Astrocyte (in vitro differentiated cells and primary cell): ENCODE measurements at places on chromosomes 7 and 10.

- no peak for DNase-seq
Measured at GRCh38 chr7:125568799-125569198, 639.2 kb upstream of the POT1 start.

DNA sequence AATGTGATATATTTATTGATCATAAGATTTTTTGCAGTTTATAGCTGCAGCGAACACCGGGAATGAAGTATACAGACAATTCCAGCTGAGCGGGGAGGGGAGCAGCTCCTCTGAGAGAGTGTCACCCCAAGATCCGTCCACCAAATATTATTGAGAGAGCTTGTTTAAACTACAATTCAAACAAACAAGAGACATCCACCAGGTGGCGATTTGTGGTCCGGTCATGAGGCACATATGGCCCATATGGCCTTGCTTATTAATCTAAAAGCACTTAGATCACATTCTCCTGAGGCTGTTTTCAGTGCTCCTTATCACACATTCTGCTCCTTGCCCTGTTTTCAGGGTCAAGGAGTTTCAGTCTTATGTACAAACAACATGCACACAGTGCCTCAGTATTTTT is 83.1 kb downstream of the THSD7A start:
- no peak for DNase-seq

GRCh38 chr10:23341004-23341403 is 3.6 kb downstream of the C10orf67 start:
- no peak for DNase-seq

- peak; percentile 70 for DNase-seq
Measured at GRCh38 chr10:68135362-68135761, 26.1 kb downstream of the MYPN start.

DNA sequence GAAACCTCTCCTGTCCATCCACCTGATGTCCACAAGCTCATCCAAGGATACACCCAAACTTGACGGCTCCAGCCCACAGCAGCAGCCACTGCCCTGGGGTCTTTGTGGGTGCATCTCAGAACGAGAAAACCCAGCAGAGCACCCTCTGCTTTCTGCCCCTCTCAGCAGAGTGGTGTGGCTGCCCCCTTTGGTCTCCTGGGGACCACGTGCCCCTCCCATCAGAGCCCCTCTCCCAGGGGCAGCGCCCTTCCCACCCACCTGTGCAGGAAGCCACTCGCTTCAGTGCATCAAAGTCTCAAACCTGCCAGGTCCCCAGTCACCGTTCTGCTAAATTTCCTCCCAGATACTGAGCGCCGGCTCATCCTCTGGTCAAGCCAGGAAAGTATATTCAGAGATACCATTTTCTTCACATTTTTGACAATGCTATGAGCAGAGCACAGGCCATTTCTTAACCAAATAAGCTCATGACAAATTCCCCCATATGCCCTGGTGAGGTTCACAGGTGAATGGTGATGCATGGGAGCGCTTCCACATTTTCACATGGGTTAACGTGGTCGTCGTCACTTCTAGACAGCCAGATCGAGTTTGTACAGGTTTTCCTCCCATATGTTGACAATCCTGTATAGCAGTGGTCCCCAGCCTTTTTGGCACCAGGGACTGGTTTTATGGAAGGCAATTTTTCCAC is 32.4 kb downstream of the CAMK2B start:
- DNase-seq, result no peak

DNA sequence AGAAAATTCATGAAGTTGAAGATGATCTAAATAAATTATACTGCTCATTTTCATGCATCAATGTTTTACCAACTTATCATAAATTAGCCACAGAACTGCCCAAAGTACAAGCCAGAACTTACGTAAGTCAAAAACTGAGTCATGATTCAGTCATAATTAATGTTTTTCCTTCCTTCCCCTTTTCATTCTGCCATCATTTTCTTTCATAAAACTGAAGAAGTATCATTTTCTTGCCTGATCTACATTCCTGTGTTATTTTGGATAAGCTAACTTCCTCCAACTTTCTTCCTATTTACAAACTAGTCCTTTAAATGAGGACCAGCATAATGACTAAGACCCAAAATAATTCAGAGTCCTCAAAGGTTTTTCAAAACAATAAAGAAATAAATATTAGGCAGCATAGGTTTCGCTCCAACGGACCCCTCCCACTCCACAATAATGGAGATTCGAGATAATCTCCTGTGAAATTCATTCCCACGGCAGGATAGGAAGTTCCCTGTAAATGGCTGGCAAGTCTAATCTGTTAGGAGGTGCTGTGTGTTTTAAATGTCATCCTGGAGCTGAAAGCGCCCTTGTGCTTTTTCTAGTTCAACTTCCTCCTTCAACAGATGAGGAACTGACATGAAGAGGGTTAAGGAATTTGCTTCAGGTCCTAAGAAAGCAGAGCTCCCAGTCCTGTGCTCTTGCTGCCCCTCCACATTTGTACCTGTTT is 218.9 kb downstream of the DOCK4 start:
- peak; percentile 59 for DNase-seq

DNA sequence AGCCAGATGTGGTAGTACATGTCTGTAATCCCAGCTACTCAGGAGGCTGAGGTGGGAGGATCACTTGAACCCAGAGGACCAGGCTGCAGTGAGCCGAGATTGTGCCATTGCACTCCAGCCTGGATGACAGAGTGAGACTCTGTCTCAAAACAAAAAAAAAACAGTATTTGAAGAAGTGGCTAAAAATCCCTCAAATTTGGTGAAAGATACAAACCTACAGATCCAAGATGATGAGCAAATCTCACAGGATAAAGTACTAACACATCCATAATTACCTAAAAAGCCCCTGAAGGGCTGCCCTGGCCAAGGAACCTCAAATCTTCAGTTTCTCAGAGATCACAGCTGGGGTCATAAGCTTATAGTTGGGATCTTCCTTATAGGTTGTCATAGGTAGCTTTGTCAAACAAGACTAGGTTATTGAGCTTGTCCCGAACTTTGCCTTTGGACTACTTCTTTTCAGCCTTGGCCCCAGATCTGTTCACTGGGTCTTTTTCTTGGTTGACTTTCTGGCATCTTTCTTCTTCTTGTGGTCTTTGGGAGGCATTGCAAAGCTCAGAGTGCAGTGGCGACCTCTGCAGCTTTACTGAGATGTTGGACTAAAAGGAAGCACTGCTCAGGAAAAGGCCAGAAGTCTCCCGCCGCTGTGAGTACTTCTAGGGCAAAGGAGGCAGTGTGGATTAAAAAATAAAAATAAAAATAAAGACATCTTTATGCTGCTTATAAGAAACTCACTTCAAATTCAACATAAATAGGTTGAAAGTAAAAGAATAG is 28.6 kb upstream of the SAR1A start:
- no peak for DNase-seq

GRCh38 chr7:8290645-8291308 is 28.8 kb upstream of the ICA1 start:
- DNase-seq, result peak; percentile 18

DNA sequence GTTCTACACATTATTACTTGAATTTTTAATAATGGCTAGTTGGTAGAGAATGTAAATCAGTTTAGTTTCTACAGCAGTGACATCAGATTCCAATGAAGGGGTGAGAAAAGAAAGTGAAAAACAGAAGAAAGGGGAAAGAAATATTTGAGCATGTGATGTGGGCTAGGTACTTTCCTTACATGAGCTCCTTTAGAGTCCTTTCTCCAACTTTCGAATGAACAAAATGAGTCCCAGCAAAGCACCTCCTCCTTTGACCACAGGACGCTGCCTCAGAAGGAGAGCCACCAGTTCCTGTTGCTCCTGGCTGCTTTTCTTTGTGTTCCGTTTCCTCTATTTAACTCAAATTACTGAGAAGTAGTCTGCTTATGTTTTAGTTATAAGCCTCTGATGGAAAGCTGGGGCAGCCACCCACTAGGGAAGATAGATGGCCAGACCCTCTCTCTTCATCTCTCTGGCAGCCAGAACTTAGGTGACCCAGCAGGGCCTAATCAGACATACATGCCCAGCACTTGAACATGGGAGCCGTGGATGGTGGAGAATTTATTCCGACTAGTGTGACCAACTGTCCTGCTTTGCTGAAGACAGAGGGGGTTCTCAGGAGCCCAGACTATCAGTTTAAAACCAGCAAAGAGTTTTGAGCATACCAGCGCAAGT is 82.4 kb upstream of the NME8 start:
- DNase-seq, result no peak

DNA sequence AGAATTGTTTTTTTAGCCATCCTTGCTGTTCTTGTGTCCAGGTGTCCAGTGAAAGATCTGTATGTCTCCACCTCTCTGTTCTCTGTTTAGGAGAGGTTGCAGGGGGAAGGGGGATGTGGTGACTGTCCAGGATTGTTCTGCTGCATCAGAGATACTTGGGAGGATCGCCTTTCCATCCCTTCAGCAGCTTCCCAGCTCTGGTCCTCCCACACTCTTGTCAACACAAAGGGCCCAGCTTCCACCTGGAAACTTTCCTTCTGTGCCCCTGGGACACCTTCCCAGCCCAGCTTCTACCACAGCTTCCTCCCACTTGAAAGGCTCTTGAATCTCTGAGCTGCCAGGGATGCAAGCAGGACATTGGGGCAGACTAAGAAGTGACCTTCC is 82.0 kb upstream of the SLF2 start:
- DNase-seq, result no peak

GRCh38 chr7:31019509-31019908 is 32.6 kb upstream of the ADCYAP1R1 start:
- no peak for DNase-seq

- no peak for DNase-seq
Measured at GRCh38 chr7:3950249-3950648, 649.2 kb downstream of the SDK1 start.

- DNase-seq, result no peak
Measured at GRCh38 chr10:132460691-132461090, 63.7 kb downstream of the PWWP2B start.

- no peak for DNase-seq
Measured at GRCh38 chr7:132400561-132401142, 175.6 kb downstream of the PLXNA4 start.

DNA sequence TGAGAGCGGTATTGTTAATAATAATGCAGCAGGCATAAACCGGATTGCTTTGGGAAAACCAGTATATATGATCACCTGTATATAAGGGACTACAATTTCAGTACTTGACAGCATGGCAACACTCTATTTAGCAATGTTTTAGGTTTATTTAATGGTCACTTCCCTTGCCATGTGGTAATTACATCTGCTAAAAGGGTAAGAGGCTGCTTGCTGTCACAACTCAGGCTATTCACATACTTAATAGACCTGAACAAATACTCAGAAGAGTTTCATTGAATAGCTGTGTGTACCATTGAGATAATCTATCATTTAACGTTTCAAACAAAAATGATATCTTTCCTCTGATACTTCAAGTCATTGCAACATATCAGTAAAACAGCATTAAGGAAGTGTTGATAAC is 90.1 kb downstream of the PCDH15 start:
- DNase-seq, result no peak

- DNase-seq, result peak; percentile 64
Measured at GRCh38 chr10:24556750-24557742, 166.6 kb downstream of the ARHGAP21 start.

DNA sequence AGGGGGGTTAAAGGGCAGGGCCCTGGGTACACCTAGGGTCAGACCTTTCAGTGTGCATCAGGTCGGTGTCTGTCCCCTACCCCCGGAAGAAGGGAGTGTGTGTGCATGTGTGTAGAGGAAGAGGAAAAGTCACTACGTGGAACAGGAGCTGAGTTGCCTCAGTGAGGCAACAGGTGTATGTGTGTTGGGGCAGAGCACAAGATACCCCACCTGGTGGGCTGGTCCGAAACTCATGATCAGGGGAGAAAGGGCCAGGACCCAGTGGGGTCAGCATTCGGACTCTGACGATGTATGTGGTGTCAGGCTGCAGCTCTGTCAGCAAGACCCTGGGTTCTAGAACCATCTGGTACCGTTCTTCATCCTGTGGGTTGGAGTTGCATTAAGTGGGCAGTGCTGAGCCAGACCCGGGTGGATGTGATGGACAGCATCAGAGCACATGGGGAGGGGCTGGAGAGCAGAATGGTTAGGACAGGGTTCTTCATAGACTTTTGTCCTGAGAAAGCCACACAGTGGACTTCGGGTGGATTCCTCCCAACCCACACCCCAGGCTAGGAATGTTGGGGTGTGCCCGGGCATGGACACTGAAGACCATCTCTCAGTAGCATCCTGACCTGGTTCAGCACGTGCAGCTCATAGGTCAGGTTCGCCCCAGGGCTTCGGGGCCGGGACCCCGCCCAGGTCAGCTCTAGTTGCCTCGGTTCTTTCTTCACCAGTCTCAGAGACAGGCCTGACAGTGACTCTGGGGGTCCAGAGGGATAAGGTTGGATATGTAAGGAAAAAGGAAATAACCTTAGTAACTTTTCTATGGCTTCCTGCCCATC is 10.7 kb downstream of the EPHA1 start:
- DNase-seq, result no peak

- no peak for DNase-seq
Measured at GRCh38 chr7:33798686-33799325, 106.5 kb upstream of the BMPER start.

GRCh38 chr10:32687116-32687515 is 241.2 kb downstream of the CCDC7 start:
- DNase-seq, result no peak

DNA sequence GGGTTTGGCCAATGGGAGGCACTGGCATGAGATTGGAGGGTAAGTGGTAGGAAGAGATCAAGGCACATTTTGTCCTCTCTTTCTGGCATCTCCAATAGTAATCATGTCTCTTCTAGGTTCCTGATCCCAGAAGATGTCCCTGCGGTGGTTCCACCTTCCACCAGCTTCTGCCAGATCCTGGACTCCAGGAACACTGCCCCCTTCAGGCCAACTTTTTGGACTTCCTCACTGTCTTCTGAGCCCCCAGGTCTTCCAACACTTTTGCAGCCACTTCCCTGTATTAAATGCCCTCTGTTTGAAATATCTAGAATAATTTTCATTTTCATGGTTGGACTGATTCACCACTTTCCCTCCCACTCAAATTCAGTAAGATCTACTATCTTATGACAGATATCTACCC is 60.9 kb downstream of the BAMBI start:
- no peak for DNase-seq

- peak; percentile 36 for DNase-seq
Measured at GRCh38 chr7:81926154-81926553, 156.3 kb upstream of the HGF start.

DNA sequence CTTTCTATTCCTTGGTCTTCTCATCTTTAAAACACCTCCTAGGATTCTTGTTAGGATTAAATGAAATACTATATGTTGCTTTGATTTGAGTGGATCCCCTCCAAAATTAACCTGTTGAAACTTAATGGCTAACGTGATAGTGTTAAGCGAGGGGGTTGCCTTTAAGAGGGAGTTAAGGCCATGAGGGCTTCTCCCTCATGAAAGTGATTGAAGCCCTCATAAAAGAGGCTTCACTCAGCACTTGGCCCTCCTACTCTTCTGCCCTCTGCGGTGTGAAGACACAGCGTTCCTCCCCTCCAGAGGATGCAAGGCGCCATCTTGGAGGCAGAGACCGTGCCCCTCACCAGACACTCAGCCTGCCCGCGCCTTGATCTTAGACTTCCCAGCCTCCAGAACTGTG is 46.6 kb downstream of the CNNM2 start:
- DNase-seq, result no peak
